Dorsolateral prefrontal cortex (tissue), 122 donors: ENCODE measurements at places on chromosomes 11 and 22. TPM values are rescaled to one million over a fixed set of nuclear protein-coding genes. Genes with fewer than 3 reads are reported as not detected.

DNA sequence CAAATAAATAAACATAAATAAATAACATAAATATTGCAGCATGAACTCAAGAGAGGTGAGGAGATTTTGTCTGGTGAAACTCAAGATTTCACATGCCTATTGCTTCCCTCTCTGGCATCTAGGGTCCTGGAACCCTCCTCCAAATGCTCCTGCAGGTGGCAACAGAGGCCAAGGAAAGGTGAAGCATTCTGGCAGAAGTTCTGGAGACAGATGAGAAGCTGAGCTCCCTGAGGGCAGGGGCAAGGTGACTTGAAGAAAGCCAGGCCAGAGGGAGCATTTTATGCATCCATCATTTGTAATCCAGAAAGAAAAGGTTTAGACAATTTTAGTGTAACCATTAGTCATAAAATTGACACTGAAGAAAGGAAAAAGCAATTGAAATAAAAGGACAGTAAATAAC, 64.9 kb downstream of the ENDOD1 start:
- no peak for DNase-seq

GRCh38 chr22:44384563-44385295, 72.0 kb upstream of the SHISAL1 start:
- no peak for DNase-seq

DNA sequence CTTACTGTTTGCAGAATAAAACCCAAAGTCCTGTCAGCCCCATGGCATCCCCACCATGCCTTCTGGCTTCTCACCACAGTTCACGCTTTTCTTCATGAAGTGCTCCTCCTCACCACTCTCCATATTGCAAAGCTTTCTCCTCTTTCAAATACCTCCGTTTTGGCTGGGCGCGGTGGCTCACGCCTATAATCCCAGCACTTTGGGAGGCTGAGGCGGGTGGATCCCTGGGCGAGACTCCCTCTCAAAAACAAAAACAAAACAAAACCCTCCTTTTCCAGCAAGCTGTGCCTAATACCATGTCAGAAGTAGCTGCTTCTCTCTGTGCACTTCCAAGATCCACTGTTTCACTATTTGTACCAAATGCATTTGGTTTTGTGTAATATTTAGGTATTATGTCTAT, 6.7 kb downstream of the BACE1 start:
- no peak for DNase-seq

- no peak for DNase-seq
Measured at GRCh38 chr11:117818041-117818873, 6.3 kb downstream of the FXYD2 start.

DNA sequence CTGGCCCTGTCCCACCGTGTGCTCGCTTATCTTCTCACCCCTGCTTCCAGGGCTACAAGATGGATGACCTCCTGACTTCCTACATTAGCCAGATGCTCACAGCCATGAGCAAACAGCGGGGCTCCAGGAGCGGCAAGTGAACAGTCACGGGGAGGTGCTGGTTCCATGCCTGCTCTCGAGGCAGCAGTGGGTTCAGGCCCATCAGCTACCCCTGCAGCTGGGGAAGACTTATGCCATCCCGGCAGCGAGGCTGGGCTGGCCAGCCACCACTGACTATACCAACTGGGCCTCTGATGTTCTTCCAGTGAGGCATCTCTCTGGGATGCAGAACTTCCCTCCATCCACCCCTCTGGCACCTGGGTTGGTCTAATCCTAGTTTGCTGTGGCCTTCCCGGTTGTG, 86.5 kb downstream of the MYO7A start:
- no peak for DNase-seq

GRCh38 chr11:102603091-102603490, 22.0 kb downstream of the MMP20 start:
- DNase-seq: peak; percentile 60

DNA sequence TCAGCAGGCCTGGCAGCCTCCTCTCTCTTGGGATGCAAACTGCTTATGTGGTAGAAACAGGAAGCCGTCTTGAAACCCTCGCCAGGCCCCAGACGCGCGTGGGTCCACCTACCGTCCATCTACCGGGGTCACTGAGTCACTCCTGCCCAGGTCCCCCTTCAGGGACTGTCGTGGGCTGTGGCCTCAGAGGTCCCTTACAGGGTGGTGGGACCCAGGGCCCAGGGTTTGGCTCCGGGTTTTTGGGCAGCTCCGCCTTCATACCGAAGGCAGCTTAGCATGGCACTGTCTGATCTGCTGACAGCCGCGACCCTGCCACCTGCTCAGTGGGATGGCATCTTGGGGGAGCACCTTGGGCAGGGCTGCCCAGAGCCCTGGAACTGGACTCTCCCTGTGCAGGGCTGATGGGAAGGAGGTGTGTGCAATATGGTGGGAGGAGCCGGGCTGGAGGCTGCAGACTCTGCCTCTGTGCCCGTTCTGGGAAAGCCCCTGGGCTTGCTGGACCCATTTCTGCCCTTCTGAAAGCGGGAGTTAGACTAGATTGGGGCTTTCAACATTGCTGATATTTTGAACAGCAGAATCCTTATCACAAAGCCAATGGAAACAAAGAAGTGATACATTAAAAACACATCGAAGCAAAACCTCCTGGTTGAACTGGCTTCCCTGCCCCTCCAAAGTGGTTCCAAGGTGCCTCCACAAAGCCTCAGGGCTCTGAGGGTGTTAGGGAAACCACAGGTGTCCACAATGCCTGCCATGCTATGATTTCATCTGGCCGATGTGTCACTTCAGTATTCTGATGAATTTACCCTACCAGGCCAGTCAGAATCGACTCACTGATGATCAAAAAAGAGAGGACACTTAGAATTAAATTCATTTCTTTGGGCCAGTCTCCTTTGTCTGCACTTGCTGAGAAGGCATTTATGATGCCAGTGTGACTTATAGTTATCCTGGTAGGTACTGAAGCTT, 316.5 kb downstream of the KIRREL3 start:
- no peak for DNase-seq

GRCh38 chr11:6721343-6721742, 38.2 kb upstream of the MRPL17 start:
- no peak for DNase-seq

GRCh38 chr11:16609769-16610168, 128.7 kb upstream of the C11orf58 start:
- no peak for DNase-seq

DNA sequence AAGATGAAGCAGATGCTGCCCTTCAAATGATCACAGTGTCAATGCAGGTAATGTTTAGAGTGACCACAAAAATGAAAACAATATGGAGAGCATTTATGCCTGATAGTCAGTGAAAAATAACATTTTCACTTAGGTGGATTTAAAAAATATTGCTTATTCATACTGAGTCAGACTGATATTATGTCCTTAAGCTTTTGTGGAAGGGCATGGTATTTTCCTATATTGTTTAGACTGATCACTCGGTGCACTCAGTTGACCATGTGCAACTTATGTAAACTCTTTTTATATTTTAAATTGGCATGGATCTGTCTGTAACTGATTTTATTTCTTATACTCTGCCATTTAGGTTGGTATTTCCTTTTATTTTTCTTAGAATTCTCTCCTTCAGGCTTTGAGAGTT, 106.6 kb downstream of the DYNC2H1 start:
- no peak for DNase-seq

GRCh38 chr22:39421691-39422090, 22.1 kb downstream of the TAB1 start:
- DNase-seq: no peak

DNA sequence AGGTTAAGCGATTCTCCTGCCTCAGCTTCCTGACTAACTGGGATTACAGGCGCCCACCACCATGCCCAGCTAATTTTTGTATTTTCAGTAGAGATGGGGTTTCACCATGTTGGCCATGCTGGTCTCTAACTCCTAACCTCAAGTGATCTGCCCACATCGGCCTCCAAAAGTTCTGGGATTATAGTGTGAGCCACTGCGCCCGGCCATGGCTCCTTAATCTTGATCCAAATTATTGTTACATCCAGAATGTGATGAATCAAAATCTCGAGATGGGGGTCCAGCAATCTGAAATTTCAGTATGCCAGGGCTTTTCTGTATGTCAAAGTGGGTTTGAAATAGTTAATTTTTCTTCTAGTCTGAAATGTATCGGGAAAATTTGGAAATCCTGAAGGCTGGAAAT, 3.7 kb downstream of the RPL27A start:
- no peak for DNase-seq

GRCh38 chr11:103993507-103993906, 42.9 kb upstream of the DDI1 start:
- no peak for DNase-seq

Gene MADD
- total RNA-seq: 190 TPM

Gene OR4X1
- total RNA-seq: not detected

Gene NLRP6
- total RNA-seq: not detected

Gene HIRA
- total RNA-seq: 29.8 TPM

Gene OR52H1
- total RNA-seq: 1.7 TPM
